ENCODE measurements at places on chromosomes 4 and X.

- DNase-seq, result no peak
These were observed 434.8 kb upstream of the IGFBP7 start for GRCh38 chr4:57544811-57545654.

DNA sequence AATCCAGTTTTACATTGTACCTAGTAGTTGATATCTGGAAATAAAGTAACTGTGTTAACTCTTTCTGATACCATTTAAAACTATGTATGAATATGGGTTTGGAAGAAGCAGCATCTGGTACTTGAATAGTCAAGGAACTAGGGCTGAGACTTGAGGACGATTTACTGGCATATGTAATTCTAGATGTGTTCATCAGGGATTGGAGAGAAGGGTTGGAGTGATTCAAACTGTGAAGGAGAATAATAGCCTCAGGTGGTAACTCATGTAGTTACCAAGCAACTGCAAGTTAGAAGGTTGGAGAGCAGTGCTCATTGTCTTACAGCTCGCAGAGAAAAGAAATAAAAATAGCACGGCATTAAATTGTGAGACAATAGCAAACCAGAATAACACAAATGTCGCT, 29.5 kb upstream of the TXLNG start:
- DNase-seq, result no peak

- DNase-seq, result no peak
These were observed 111.6 kb downstream of the MAGEB17 start for GRCh38 chrX:16278927-16279326.

GRCh38 chr4:179662522-179662921, 2220.3 kb upstream of the AGA start:
- no peak for DNase-seq

- DNase-seq, result no peak
These were observed 3.6 kb downstream of the UGT2B7 start for GRCh38 chr4:69099910-69100309.

DNA sequence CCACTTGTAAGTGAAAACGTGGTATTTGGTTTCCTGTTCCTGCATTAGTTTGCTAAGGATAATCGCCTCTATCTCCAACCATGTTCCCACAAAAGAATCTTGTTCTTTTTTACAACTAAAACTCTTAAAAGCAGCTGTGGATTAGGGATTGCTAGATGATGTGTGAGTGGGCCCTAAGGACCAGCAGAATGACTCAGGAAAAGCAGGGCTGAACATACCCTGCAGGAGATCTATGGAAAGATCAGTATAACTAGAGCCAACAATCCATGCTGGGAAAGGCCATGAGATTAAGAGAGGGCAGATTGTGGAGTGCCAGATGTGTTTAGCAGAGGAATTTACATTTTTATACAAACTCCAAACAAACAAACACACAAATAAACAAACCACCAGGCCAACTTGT, 128.4 kb upstream of the TMEM164 start:
- DNase-seq, result no peak

DNA sequence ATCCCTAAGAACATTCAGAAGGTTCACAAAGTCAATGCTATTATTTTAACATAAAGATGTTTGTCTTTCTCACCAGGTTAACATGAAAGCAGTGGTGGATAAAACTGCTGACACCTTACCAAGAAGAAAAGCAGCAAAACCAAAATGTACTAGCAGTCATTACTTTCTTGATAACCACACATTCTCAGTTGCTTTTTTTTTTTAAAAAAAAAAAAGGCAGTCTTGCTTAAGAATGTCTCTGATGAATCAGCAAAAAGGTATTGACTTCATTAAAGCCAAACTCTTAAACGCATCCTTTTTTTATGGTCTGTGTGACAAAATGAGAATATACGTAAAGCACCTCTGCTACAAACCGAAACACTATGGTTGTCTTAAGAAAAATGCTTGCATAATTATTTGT, 31.9 kb downstream of the CDKL2 start:
- peak; percentile 12 for DNase-seq

DNA sequence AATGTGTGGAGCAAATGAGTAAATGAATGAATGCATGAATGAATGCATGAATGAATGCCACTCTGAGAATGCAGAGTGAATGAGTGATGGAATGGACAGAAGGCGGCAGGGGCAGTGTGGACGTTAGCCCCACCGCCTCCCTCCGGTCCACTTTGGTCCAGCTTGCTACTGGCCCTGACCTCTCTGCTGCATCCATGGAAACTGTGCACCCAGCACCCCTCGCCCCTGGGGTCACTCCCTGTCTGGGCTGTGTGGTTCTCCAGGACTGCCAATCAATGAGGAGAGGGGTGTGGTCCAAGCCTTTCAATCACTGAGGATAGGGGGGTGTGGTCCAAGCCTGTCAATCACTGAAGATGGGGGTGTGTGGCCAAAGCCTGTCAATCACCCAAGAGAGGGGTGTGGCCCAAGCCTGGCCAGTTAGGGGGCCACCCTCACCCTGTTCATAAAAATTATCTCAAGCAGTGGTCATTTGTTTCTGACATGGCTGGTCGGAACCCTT, 39.2 kb upstream of the ASMTL start:
- peak; percentile 55 for DNase-seq

- peak; percentile 35 for DNase-seq
These were observed 10.0 kb upstream of the RHOXF2B start for GRCh38 chrX:120087289-120088017.

GRCh38 chr4:81756973-81757372, 285.3 kb upstream of the RASGEF1B start:
- DNase-seq, result no peak

- no peak for DNase-seq
These were observed 14.7 kb upstream of the TBC1D1 start for GRCh38 chr4:37876156-37876555.

GRCh38 chr4:59881632-59882031, 1318.5 kb upstream of the ADGRL3 start:
- DNase-seq, result no peak

DNA sequence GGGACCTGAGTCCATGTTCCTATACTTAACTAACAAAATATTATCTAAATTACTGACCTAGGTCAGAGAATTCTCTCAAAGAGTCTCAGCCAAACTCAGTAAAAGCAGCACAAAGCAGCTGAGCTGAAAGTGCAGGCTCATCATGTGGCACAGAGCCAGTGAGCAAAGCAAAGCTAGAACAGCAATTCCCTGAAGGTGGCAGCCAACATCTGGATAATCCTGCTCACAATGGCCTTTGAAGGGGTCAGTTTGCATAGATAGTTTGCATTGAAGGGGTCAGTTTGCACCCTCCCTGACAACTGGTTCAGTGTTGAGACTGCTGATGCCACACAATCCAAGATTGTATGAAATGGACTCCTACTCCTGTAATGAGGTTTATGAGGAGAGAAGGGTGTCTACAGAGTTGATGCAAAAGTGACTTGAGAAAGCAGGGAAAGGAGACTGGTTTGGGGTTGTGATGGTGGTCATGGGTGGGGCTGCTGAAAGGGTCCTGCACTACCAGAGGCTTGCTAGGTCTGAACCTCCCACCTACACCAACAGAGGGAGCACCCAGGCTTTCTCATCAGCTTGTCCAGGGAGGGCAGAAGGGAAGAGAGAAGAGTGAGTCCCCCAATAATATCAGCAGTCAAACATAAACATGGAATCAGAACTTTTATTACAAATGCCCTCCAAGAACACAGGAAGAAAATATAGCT, 39.7 kb downstream of the TRIM61 start:
- DNase-seq, result no peak

GRCh38 chrX:94830717-94831116, 1156.7 kb downstream of the FAM133A start:
- no peak for DNase-seq

- DNase-seq, result no peak
These were observed 42.3 kb downstream of the AFF2 start for GRCh38 chrX:148542481-148543255.

Measured in inflammatory macrophage treated with lipopolysaccharide for 4 hours (primary cell).